SK-MEL-5 (cell line): ENCODE measurements at places on chromosomes 11 and 22.

- no peak for DNase-seq
Observed at GRCh38 chr11:2699185-2699530, 636 bp downstream of the KCNQ1OT1 start.

DNA sequence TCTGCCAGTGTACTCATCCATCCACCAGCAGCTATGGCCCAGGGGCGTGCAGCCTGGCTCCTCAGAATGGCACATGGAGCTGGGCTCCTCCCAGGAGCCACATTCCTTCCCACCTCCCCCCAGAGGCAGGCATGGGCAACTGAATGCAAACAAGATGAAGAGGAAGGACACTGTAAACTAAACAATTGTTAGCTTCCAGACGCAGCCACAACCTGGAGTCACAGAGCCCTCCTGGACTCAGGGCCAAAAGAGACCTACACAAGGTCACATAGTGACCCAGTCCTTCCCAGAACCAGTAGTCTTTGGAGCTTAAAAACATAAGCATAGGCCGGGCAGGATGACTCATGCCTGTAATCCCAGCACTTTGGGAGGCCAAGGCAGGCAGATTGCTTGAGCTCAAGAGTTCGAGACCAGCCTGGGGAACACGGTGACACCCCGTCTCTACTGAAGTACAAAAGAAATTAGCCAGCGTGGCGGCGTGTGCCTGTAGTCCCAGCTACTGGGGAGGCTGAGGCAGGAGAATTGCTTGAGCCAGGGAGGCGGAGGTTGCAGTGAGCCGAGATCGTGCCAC, 30.7 kb upstream of the CLDN5 start:
- DNase-seq = peak; percentile 68

GRCh38 chr22:38423512-38424503, 31.2 kb downstream of the KCNJ4 start:
- no peak for DNase-seq

GRCh38 chr11:84720706-84721402, 906.3 kb downstream of the DLG2 start:
- no peak for DNase-seq

GRCh38 chr11:92053216-92053615, 171.4 kb upstream of the FAT3 start:
- DNase-seq = no peak

GRCh38 chr22:29670626-29671025, 49.2 kb upstream of the CABP7 start:
- no peak for DNase-seq

- DNase-seq = no peak
Observed at GRCh38 chr11:130674686-130675308, 226.4 kb downstream of the ADAMTS15 start.

GRCh38 chr11:73988227-73988626, 5.6 kb upstream of the UCP2 start:
- no peak for DNase-seq

DNA sequence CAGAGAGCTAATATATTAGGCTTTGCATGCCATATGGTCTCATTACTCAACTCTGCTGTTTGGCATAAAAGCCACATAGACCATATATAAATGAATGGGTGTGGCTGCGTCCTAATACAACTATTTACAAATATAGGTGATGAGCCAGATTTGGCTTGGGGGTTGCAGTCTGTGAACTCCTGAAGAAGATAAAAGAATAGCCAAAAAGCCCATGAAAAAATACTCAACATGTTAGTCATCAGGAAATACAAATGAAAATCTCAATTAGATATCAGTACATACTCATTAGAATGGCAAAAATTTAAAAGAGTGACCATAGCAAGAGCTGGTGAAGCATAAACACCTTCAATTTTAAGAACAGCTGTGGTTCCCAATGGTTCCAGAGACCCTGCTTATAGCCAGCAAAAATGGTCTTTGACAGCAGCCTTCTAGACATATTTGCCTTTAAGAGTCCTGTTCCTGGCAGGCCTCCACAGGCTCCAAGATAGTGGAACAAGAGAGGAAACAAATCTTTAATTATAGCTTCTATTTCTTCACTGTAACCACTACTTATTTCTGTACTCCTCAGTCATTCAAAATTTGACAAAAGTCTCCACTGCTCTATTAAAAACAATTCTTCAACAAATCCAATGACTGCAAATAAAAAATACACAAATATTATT, 16.1 kb downstream of the C2CD3 start:
- no peak for DNase-seq

DNA sequence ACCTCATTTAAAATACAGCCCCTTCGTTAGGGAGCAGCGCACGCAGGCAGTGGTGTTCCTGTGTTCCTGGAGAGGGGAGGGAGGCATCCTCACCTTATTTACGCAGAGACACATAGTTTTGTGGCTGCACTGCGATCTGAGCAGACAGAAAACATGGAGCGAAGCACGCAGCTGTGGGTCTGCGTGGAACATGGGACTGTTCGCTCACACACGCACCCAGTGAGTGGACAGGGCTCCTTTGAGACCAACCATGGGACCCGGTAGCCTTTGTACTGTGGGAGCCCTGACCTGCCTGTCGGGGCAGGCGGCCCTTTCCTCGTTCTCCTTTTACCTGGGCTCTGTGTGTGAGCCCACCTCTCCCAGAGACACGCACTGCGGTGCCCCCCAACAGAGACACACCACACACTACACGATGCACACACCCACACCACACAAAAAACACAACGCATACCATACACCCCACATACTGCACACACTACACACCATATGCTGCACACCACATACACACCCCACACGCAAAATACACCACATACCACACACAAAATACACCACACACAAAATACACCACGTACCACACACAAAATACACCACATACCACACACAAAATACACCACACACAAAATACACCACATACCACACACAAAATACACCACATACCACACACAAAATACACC, 1245.7 kb downstream of the BRD1 start:
- no peak for DNase-seq

DNA sequence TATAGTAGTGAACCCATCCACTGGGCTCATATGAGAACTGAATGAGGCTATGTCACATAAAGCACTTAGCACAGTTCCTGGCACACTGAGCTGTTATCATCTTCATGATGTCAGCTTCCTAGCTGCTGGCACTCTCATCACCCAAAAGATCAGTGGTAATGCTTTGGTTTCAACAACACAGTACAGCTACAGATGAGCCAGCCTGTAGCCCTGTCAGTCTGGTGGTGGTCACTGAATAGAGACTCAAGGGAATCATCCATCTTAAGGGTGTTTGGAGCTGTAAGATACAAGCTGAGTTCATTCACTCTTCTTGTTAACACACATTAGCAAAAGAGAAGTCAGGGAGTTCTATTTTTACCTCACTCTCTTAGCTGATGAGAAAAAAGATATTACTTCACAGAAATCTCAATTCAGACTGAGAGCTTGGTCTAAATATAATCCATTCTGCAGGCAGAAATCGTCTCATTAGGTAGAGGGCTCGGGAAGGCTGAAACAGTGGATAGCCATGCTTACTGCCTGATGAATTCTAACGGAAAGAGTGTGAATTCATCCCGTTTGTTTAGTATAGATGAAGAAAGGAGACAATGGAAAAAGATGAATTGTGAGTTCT, 6.3 kb upstream of the SLC1A2 start:
- no peak for DNase-seq

- no peak for DNase-seq
Observed at GRCh38 chr22:30266445-30267381, at the start of gene OSM. Gene OSM (minus strand): TSS chr22:30266851. CDS start chr22:30266799, 52 bp downstream.

GRCh38 chr11:116258821-116259220, 514.0 kb downstream of the BUD13 start:
- DNase-seq = no peak

- no peak for DNase-seq
Observed at GRCh38 chr11:67354075-67355022, 1.0 kb upstream of the POLD4 start.

DNA sequence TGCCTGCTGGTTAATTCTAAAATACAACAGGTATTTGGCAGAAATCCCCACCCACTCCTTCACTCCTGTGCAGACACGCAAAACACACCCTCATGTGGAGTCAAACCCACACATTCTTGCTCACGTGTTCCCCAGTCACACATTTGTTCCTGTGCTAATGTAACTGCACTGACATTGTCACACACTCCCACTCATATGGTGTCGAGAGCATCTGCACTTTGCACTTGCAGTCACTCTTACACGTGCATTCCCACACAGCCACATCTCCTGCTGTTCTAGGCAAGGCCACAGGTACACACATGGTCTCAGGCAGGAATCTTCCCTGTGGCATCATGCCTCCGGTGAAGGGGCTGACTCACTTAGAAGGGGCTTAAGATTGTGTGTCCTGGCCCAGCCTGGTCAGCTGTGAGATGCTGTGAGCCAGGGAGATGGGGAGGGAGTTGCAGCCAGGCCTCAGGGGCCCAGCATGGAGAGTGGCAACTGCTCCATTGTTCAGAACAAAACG, 395.0 kb downstream of the TENM4 start:
- DNase-seq = no peak

- peak; percentile 28 for DNase-seq
Observed at GRCh38 chr11:115581871-115582639, 77.8 kb upstream of the CADM1 start.

DNA sequence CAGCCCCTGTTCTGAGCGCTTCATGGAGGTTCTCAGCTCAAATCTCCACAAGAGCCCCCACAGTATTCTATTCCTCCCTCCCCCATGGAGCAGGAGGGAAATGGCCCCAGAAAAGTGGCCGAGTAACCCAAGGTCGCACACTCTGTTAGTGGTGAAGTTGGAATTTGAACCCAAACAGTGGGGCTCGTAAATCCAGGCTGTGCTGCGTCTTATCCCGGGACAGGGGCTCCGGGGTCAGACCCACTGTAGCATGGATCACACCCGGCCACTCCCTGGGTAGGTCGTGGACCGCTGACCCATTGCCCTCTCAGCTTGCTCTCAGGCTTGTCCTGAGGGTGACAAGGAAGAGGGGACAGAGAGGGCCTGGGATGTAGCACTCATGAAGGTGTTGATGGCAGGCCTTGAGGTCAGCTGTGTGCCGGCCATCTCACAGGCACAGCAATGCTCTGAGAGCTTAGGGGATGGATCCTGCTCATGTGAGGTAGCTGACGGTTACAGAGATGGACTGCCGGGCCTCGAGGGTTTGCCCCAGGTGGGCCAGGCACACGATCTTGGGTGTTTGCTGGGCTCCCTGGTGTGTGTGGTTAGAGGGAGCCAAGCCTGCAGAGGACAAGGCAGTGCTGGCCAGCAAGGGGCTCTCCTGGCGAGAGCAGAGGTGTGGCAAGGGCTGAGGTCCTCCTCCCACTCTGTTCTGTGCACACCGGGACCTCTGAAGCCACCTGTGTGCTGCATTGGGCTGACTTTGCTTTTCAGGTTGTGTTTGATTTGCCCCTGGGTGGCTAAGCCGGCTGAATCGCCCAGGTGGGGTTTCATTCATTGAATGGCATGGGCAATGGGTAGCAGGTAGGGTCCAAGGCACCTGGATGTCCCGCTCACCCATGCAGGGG, 2.3 kb upstream of the FGF19 start:
- no peak for DNase-seq

GRCh38 chr11:95257456-95257971, 26.5 kb upstream of the SESN3 start:
- DNase-seq = no peak

DNA sequence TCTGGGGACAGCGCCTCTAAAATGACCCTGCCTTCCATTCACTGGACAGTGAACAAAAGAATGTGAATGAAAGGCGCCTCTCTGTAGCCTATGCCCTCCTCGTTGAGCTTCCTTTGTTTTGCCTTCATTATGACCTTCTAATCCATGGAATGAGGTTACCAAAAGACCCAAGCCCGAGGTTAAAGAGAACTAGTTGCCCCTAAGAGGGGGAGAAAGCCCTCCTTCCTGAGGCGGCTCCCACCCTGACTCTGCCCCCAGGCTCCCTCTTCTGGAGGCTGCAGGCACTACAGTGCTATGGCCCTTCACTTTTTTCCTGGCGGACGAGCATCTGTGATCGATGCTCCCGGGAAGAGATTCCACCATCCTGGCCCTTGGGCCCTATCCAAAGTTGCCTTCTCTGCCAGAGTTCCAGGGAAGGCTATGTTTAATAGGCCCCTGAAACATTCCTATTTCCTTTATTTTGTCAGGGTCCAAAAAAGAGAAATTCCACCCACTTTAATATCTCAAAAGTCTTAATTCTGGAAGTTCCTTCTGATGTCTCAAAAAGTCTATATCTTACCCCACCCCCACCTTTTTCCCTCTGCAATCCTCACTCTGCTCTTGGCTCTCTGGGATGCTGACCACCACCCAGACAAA, 147.3 kb downstream of the FEZ1 start:
- DNase-seq = peak; percentile 53

GRCh38 chr22:30044369-30044768, 35.9 kb upstream of the HORMAD2 start:
- DNase-seq = peak; percentile 54

GRCh38 chr11:58152781-58153180, 27.5 kb upstream of the OR9I1 start:
- DNase-seq = no peak

DNA sequence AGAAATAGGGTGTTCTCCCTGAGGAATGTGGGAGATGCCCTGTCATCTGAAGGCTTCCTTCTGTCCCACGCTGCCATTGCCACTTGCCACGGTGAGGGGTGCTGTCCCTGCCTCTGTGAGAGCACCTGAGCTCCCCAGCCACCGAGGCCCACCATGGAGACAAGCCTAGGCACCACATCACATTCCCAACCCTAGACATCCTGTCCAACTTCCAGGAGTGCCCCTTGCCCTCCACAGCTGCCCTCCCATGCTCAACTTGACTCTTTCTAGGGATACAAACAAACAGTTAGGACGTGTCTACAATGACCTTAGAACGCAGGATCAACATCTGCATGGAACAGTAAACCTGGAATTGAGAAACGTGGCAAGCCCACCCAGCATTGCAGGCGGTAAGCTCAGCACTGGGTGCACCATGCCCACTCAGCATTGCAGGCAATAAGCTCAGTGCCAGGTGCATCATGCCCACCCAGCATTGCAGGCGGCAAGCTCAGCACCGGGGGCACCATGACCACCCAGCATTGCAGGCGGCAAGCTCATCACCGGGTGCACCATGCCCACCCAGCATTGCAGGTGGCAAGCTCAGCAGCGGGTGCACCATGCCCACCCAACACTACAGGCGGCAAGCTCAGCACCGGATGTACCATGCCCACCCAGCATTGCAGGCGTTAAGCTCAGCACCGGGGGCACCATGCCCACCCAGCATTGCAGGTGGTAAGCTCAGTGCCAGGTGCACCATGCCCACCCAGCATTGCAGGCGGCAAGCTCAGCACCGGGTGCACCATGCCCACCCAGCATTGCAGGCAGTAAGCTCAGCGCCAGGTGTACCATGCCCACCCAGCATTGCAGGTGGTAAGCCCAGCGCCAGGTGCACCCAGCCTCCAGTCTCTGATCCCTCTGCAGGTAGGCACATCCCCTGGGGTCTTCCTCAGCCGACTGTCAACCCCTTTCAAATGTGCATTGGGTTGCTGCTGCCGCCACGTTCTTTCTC, 1463.9 kb downstream of the TBC1D22A start:
- DNase-seq = no peak

- no peak for DNase-seq
Observed at GRCh38 chr11:61730240-61730994, 22.0 kb upstream of the MYRF start.

DNA sequence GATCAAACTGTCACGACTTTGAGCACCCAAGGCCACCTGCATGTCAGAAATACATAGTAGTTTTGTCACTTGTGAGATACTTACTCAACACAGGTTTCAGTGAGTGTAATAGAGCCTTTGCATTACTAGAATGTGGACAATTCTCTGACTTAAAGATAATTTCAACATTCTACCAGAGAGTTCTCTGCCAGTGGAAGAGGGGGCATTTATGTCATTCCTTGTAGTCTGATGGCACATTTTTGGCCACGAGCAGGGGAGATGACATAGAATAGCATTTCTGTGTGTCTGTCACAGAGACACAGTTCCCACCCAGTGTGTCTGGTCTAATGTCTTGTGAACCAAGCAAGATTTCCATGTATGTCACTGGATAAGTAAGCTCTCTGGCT, 112.5 kb downstream of the DBX1 start:
- DNase-seq = no peak
